ENCODE measurements at places on chromosomes 1 and 21.

DNA sequence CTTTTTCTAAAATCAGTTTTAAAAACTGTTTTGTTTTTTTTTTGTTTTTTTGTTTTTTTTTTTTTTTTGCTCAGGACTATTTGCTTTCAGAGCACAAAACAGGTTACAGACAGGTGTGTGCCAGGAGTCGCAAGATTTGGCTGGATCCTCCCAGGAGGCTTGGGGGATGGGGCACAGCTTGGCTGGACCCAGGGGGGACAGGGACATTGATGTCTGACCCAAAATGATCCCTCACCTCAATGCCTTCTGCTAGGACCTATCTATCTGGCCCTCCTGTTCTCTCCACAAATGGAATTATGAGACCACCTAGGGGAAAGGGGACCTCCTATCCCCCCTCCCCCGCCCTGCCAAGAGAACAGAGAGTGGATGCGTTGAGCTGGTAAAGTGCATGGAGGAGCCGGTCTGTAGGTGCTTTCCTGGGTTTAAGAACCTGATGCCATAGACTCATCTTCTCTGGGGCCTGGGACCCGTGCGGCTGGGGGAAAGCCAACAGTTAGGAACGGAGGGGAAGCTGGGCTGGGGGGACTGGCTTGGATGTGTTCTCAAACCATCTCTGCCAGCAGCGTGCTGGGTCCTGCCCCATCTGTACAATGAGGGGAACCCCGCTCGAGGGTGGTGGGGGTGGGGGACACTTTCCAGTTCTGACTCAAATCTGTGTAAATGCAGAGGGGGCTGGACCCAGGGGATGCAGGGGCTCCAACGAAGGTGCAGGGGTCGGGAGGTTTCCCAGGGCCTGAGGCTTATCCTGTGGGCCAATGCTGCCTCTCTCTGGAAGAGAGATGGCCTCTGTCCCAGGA, 28.9 kb downstream of the RUNX3 start:
- DNase-seq, result no peak

DNA sequence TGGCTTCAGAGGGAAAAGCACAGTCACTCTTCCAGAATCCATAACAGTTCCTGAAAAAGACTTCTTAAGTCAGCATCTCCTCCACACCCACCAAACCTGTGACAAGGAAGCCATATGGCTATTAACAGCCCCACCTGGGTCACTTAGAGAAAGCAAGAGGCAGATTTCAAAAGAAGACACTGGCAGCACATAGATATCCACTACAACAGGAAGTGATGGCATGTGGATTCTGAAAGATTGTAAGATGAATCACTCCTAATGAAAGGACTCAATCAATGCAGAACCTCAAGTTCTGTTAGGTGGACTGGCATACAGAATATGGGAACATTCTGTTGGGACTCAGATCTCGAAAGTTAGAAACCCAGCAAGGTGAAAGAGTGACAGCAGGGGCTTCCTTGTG, 365.9 kb downstream of the TGFB2 start:
- DNase-seq, result no peak

GRCh38 chr1:235024711-235025421, 103.8 kb downstream of the TOMM20 start:
- DNase-seq, result no peak

DNA sequence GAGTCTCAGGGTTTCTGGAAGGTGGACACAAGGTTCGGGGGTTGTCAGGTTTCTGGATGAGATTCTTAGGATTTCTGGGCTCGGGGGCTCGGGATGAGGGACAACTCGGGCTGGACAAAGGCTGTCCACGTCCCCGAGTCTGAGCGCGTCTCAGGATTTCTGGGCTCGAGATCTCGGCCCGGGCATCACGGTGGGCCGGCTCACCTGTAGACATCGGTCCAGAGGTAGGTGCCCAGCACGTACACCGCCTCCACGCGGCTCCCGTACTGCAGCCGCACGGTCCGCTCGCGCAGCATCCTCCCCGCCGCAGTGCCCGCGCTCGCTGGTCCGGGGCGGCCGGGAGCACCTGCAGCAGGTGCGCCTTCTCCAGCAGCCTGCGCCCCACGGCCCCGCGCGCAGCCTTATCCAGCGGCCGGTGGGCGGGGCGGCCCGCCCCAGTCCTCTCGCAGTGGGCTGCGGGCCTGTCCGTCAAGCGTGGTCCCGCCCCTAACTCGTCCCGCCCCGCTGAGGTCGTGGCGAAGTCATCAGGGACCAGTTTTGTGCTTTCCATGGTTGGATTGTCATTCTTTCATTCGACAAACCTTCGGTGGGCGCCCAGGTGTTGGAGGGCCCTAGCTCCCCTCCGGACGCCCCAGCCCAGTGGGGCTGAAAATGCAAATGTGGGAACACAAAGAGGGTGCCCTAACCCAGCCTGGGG, at the start of gene PADI2:
Gene PADI2 (minus strand): TSS at position 376 of the 697 bp plus-strand sequence. CDS start 80 bp downstream, at position 296.
- peak; percentile 58 for DNase-seq

DNA sequence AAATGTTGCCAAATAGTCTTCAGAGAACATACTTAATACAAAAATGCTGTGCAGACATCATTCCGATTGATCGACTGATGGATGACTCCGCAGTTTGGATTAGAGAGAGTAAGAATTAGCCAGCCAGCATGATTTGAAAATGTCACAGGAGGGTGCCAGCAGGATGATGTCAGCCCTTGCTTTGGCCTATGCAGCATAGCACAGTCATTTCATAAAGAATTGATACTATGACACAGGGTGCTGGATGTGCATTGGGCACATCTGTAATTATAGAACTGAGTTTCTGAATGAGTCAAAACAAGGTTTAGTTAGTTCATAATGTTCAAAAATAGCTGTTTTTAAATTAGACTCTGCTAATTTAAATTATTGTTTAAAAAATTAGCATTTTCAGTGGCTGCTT, 21.6 kb upstream of the TRAF5 start:
- peak; percentile 50 for DNase-seq

- DNase-seq, result no peak
These were observed 6.3 kb downstream of the MX2 start for GRCh38 chr21:41367945-41368734.

DNA sequence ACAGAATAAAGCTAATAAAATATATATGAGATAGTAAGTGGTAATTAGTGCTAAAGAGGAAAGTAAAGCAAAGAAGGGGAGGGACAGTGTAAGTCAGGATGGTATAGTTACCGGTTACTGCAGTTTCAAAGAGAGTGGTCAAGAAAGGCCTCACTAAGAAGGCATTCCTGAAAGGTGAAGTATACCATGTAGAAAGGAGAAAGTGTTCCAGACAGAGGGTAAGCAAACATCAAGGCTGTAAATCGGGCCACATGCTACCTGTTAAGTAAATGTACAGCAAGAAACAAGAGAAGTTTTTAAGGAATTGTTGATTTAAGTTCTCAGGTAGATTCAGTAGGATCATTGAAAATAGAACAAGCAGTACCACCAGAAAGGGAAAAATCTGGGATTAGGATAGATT, 9.7 kb downstream of the DESI2 start:
- DNase-seq, result no peak

DNA sequence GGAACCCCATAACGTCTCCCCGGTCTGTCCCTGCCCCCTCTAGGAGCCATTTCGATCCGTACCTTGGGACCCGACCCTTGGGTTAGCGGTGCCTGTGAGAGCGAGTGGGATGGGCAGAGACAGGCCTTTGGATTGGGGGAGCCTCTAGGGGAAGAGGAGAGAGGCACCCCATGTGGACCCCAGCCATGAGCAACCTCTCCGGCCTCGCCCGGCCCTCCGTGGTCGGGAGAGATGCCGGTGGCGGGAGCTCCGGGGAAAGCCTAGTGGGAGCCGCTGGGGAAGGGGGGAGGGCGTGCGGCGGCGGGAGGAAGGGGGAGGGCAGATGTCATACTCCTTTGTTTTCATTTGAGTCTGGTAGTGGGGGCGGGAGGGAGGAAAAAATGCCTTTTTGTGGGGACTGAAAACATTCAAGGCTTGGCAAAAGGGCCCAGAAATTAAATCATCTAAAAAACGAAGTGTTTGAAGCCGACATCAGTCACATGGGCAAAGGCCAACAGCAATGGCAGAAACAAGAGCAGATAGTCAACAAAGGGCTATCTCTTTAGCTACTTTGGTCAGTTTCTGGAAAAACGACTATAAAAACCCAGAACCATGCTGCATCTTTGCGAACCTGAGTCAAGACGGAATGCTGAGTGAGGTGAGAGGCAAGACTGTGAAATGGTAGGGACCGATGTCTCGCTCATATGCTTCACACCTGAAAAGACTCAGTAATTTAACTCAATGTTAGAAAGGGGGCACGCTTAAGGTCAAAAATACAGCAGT, 758 bp downstream of the PTBP2 start:
- DNase-seq, result peak; percentile 68

GRCh38 chr1:220872296-220872695, 6.9 kb upstream of the HLX start:
- DNase-seq, result no peak

GRCh38 chr1:82019508-82019907, 218.8 kb downstream of the ADGRL2 start:
- DNase-seq, result no peak

DNA sequence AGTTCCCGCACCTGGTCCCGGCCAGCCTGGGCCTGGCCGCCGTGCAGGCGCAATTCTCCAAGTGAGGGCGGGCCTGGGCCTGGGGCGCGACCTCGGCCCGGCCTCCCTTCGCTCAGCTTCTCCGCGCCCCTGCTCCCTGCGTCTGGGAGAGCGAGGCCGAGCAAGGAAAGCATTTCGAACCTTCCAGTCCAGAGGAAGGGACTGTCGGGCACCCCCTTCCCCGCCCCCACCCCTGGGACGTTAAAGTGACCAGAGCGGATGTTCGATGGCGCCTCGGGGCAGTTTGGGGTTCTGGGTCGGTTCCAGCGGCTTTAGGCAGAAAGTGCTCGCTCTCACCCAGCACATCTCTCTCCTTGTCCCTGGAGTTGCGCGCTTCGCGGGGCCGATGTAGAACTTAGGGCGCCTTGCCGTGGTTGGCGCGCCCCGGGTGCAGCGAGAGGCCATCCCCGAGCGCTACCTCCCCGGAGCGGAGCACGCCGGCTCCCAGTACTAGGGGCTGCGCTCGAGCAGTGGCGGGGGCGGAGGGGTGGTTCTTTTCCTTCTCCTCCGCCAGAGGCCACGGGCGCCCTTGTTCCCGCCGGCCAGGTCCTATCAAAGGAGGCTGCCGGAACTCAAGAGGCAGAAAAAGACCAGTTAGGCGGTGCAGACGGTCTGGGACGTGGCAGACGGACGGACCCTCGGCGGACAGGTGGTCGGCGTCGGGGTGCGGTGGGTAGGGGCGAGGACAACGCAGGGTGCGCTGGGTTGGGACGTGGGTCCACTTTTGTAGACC, 1.2 kb downstream of the OLIG1 start:
- DNase-seq, result peak; percentile 74

DNA sequence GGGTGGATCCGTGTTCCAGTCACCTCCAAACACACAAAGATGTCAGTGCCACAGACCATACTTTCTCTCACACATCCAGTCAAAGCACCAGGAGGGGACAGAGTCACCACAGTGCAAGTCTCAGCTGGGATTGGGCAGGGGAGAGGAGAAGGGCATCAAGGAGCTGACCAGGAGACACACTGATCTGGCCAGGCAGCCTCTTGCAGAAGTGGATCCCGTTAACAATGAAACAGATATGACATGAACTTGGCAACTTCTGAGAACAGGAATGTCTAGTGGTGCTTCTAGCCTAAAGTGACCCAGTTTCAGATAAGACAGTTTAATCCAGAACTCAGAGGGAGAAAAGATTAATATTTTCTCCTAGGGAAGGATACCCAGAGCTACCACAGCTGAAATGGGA, 71.0 kb downstream of the HIVEP3 start:
- DNase-seq, result no peak

- DNase-seq, result no peak
These were observed 2.7 kb upstream of the NEGR1 start for GRCh38 chr1:72285074-72285425.

GRCh38 chr1:201369209-201369608, 8.3 kb downstream of the TNNT2 start:
- DNase-seq, result no peak

DNA sequence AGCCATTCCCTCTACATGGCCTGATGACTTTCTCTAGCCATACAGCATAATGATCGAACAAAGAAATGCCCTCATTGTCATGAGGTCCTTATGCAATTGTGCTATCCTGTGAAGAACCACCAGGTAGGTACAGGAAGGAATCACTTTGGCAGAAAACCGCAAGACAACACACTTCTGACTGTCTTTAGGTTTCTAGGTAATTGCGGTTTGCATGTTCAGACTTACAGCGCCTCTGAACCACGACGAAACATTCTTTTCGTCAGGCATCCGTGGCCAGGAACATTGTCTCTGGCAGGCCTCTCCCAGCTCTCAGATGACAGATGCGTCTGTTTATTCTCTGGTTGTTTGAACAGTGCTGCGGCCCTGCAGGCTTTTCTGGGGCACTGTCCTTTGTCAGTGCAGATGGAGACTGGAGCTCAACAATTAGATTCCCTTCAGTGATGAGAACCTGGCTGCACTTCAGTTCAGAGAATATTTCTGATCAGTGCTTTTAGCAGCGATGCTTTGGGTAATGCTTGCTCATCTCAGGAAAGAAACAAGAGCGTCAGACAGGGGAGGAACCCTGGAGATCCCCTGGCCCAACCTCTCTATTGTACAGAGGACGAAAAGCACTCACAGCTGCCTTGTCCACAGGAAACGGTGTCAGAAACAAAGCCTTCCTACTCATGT, 63.4 kb downstream of the B3GALT5 start:
- no peak for DNase-seq

DNA sequence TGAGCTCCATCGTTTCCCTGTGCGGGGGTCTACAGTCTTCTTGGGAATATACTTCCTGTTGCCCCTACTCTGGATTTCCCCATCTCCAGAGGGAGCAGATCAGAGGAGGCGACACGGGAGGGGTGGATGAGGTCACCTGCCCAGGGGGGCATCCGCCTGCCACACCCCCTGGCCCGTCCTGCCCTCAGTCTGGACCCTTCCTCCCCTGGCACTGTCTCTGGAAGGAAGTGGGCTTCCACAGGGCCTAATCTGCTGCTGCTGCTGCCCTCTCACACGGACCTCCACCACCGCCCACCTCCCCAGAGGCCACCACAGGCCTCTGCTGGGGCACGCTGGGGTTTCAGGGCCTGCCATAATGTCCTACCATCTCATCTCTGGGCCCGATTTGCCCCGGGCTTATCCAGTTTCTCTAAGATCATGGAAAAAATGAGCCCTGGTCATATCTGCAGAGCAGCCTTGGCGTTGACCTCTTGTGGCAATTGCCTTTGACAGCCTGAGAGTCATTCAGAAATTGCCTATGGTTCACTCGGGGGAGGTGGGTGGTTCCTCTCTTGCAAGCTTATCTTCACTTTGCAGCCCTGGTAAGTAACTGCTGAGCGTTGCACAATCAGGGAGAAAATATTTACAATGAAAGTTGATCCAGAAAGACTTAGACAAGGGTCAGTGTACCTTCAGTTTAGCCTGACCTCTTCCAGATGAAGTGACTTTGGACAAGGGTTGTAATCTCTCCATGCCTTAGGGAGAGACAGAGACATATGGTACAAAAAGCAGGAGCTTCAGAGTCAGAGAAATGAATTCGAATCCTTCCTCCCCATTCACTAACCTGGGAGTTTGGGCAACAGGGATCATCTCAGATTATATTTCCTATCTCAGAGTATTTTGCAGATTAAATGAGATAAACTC, 252.4 kb downstream of the TOMM20 start:
- peak; percentile 100 for DNase-seq

- DNase-seq, result no peak
These were observed 95.5 kb downstream of the MIS18A start for GRCh38 chr21:32183396-32183795.

- DNase-seq, result no peak
These were observed 40.9 kb downstream of the PLA2G4A start for GRCh38 chr1:186869526-186870228.
